ENCODE measurements at places on chromosomes 2 and 18.

GRCh38 chr2:63186331-63186730 lies 135.7 kb downstream of the OTX1 start:
- DNase-seq: no peak

GRCh38 chr2:170498619-170499018 lies 216.5 kb upstream of the SP5 start:
- DNase-seq: no peak

GRCh38 chr18:55903911-55904310 lies 315.9 kb upstream of the TCF4 start:
- no peak for DNase-seq

DNA sequence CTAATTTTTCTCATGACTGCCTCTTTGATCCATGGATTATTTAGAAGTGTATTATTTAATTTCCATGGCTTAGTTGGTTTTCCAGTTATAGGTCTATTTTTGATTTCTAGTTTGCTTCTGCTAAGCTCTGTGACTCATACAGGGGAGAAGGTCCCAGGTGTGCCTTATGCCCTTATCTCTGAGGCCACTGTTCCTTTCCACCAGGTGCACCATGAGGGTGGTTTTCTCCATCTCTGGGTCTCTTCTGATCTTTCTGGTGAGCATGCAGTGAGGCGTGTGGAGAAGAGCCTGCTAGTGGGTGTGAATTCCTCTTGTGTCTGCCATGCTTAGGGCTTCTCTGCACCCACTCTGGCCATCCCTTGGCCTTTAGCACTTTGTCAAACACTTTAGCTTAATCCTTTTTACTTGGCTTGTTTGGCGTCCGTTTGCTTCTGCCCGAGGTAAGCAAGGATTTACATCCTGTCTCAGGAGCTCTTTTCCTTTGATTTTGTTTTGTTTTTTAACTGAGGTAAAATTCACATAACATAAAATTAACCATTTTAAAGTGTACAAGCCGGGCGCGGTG lies 129.8 kb upstream of the ARL4C start:
- DNase-seq: no peak

- DNase-seq: no peak
Measured at GRCh38 chr18:12621742-12622306, 36.1 kb downstream of the SPIRE1 start.

DNA sequence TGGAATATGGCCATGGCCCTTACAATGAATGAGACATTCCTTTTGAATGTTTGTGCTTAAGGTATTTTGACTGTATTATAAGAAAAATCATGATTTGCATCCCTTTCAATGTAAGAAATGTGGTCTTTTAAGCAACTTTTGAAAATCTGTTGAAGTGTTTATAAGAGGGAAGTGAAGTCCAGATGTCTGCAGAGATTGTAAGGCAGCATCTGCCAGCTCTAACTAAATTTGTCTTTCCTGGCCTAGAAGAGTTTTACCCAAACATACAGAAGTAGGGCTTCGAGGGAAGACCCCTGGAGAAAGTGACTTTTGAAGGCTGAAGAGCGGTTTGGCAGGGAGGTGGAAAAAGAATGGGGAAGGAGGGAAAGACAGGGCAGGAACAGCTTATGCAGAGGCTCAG lies 12.2 kb downstream of the EML6 start:
- DNase-seq: no peak

GRCh38 chr2:188892636-188893035 lies 81.5 kb upstream of the COL3A1 start:
- DNase-seq: no peak

DNA sequence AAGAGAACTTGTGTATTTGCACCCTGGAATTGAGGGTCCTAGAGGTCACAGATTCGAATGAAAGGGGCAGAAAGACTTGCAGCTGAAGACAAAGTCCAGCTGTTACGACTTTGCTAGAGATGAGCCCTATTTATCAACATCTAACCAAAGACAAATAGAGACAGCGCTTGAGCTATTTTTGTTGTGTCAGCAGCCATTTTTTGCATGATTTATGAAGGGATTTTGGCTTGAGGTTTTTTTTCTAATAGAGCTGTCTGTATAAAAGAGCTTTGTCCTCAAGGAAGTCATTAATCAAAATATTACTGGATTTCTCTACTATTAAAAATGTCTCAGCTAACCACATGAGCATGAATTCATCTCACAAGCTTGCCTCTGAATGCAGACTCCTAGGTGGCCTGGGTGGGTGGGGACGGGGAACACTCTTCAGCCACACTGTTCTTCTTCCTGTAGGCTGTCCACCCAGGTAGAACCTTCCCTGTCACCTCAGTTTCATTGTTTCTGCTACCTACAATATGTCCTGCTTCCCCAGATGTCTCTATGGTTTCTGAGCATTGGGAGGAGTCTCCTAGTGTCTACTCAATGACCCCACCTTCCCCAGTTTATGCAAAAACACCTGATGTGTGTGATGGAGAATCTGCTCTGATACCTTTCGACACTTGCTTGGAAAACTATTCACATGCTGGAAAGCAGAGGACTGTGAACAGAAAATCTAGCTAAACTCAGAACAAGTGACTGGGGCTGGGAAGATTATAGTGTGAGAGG lies 7.2 kb upstream of the CD226 start:
- no peak for DNase-seq

DNA sequence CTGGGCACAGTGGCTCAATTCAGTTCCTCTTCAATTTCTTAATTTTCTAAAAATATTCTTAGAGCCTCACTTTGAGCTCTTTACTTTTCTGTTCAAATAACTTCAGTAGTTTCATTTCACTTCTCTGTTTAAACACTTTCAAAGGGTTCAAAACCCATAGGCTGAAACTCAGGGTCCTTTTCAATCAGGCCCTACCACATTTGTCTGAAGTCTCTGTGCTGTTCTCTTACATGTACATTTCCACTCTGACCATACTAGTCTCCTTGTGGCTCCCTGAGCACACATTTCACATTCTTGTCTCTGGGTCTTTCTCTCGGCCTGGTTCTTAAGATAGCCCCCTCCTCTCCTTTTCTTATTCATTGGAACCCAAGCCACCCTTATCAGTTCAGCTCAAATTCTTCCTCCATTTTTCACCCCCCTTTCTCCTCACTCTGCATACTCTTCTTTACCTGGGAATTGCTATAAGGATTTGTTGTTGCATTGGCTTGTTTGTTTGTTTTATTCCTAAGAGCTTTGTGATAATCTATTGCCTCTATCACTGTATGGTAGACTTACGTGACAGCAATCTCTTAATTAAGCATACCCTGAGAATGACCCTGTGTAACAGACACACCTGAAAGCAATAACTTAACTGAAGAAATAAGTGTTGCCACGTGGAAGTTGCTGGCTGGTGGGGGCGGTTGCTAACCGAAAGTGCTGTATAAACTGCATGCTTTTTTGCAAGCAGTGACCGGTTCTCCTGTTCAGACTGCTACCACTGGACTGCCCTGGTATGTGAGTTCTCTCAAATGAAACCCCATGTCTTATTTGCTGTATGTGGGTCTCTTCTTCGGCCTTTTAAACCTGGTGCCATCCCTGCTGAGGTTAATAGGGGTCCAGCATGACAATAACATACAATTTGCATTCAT lies 27.7 kb upstream of the ACADL start:
- DNase-seq: no peak

- DNase-seq: no peak
Measured at GRCh38 chr2:101328474-101329007, 20.0 kb upstream of the RNF149 start.

GRCh38 chr2:70852824-70853223 lies 17.2 kb upstream of the CD207 start:
- DNase-seq: no peak

DNA sequence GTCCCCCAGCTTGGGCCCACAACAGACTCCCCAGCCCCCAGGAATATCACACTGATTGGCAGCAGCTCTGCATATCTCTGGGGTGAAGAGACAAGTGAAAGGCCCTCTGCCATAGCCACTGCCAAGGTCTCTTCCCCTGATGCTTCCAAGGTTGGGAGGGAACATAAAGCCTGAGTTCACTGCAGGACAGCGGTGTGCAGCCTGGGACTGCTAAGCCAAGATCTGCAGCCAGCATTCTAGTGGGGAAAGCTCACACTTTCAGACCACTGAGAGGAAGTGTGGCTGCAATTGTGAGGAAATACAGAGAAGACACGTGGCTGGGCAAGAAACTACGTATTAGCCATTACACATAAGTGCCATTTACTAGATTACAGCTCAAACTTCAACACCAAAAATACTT lies 100.7 kb downstream of the MAIP1 start:
- no peak for DNase-seq

DNA sequence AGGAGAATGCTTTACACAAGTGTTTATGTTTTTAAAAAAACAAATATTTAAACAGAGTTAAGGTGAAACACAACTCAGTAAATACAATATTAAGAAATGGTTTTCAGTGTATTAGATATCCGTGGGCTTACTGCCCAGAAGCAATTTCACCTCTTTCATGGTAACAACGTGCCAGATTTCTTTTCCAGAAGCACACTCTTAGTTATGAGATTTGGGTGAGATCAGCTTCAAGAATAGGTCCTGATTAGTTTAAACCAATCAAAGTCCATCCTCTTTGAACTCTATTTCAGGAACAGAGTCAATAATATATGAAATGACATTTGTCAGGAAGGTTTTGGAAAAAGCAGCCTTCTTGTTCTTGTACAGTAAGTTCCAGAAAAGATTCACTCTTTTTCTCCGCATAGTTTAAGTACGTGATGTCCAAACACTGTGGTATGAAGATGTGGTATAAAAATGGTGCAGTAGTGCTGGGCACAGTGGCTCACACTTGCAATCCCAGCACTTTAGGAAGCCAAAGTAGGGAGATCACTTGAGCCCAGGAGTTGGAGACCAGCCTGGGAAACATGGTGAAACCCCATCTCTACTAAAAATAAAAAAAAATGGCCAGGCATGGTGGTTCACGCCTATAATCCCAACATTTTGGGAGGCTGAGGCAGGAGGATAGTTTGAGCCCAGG lies 14.7 kb downstream of the USP34 start:
- no peak for DNase-seq

DNA sequence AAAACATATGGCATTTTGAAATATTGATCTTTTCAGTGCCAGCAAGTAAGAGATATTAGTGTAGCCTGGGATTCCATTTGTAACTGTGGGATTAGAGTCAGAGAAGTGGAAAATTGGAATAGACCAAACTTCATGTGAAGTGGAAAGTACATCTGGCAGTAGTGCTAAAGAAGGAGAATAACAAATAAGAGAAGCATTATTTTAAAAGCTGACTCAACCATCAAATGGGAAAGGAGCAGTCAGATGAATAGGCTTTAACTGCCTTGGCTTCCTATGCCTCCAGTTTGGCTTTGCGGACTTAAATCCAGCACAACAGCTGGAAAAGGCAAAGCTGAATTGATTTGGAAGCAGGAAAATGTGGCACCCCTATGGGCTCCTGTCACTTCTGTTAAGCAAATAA lies 623.1 kb downstream of the TSN start:
- DNase-seq: no peak

GRCh38 chr18:22307528-22307927 lies 110.2 kb downstream of the CTAGE1 start:
- DNase-seq: no peak

DNA sequence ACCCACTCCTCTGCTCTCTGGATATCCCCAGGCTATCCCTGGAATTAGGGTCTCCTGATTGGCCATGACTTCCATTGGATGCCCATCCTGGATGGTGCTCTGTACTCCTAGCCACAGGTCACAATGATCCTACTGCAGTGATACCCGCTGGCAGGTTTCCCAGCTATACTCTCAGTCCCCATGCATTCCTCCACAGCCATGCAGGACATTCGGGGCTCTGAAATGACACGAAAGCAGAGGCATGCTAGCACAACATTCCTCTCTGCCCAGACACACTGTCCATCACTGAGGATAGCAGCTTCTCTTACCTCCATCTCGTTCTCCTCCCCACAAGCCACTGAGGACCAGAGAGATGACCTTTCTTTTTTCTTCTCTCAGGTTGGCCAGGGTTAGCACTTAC lies 51.7 kb upstream of the SPATS2L start:
- no peak for DNase-seq

GRCh38 chr2:107263628-107264027 lies 377.7 kb upstream of the ST6GAL2 start:
- no peak for DNase-seq

DNA sequence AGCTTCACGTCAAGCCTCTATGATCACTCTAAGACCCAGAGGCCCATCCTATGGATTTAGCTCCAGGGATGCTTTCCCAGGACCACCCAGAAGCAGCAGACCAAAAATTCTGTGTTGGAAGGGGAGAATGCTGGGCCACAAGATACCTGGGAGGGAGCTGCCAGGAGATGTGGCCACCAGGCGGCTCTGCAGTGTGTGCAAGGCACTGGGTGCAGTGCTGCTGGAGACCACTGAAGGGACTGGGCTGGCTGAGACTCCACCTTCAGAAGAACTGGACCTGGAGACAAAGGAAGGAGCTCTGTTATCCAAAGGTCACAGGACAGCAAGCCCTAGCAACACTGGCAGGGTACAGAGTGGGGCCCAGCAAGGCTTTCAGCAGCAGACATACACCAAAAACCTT lies 34.0 kb downstream of the KANSL3 start:
- no peak for DNase-seq

- peak; percentile 76 for DNase-seq
Measured at GRCh38 chr2:238970553-238971081, 122.7 kb downstream of the TWIST2 start.

GRCh38 chr18:8705961-8706790 lies 820 bp downstream of the MTCL1 start:
- no peak for DNase-seq

- DNase-seq: no peak
Measured at GRCh38 chr2:185921048-185921756, 182.6 kb downstream of the FSIP2 start.

GRCh38 chr2:189866296-189866695 lies 82.0 kb downstream of the PMS1 start:
- DNase-seq: no peak

GRCh38 chr18:77366067-77366719 lies 116.5 kb downstream of the GALR1 start:
- DNase-seq: no peak

- DNase-seq: peak; percentile 71
Measured at GRCh38 chr2:30709516-30709915, 97.7 kb downstream of the CAPN13 start.

GRCh38 chr2:108625186-108625827 lies 91.0 kb downstream of the LIMS1 start:
- DNase-seq: no peak

- no peak for DNase-seq
Measured at GRCh38 chr2:74332550-74333174, 10.6 kb downstream of the SLC4A5 start.
